ENCODE measurements at places on chromosomes 4 and X.

DNA sequence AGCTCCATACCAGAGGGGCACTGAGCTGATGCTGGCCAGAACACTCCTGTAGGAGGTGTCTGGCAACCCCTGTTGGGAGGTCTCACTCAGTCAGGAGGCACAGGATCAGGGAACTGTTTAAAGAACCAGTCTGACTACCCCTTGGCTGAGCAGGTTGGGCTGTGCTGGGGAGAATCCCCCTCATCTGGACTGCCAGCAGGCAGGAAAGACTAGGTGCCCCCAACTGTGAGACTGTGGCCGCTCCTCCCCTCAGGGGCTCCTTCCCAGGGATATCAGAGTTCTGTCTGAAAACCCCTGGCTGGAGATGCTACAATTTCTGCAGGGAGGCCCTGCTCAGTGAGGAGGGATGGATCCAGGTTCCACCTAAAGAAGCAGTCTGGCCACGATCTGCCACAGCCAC lies 245.3 kb downstream of the MAPK10 start:
- no peak for DNase-seq

DNA sequence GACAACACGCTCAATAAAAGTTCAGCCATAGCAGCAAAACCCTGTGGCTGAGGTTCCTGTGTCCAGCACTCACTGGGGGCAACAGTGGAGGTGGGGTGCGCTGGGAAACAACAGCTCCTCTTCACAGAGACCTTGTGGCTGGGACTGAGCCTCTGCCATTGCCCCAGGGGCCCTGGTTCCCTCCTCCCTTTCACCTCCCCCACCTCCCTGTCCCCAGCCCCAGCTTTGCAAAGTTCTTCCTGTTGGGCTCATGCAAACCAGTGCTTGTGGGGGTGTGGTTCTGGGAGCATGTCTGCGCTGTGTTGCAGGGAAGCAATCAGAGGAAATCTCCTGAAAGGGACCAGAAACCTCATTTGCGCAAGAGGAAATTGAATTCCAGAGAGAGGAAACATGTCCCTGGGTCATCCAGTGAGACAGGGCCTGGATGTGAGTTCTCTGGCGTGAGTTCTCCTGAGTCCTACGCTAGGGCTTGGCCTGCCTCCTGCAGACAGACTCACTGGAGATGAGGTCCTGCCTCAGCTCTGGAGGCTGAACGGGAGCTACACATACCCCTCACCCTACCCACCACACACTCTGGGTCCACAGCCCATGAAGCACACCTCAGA lies 7.4 kb downstream of the FATE1 start:
- no peak for DNase-seq

GRCh38 chrX:46803140-46803539 lies 33.7 kb upstream of the RP2 start:
- no peak for DNase-seq

DNA sequence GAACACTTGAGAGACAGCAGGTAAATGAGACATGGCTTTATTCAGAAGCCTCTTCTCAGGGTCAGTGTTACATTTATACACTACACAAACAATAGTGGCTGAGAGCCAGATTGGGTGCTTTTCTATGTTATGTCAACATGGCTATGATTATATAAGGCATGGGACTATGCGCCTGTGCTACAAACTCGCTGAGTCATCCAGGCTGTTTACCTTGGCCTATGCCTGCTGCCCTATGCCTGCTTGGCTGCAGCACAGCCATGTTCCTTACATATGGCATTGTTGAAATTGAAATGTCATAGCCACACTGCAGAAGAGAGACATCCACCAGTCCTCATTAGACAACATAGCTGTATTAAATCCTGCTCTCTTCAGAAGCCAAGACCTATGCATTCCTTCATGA lies 236.3 kb upstream of the NWD2 start:
- peak; percentile 75 for DNase-seq

DNA sequence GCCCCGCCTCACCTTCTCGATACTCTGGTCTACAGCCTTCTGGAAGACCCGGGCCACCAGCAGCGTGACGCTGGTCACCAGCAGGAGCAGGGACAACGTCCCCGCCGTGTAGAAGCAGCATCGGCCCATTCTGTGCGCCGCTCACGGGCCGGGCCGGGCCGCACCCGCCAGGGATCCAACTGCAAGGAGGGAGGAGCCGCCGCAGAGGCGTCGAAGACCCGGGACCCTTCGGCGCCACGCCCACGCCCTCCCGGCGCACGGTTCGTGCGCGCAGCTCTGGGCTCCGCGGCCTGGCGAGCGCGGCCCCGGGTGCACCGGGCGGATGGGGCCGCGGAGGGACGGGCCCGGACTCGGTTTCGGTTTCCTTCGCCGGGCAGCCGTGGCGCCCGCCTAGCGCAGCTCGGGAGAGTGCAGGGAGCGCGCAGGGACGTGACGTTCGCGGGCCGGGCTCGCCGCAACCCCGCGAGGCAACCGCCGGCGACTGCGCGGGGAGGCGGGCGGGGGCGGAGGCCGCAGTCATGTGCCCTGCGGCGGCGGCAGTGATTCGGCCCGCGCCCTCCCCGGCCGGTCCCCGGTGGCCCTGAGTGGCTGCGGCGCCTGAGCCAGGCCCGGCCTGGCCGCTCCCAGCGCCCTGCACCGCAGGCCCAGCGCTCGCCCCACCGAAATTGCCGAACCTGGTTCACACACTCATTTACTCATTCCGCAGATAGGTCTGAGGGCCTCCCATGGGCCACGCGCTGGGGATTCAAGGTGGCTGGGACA lies at the start of gene SCARB2:
SCARB2 (minus strand) TSS at position 410 of the 762 bp plus-strand sequence; CDS start at position 129, 281 bp downstream.
- peak; percentile 81 for DNase-seq

DNA sequence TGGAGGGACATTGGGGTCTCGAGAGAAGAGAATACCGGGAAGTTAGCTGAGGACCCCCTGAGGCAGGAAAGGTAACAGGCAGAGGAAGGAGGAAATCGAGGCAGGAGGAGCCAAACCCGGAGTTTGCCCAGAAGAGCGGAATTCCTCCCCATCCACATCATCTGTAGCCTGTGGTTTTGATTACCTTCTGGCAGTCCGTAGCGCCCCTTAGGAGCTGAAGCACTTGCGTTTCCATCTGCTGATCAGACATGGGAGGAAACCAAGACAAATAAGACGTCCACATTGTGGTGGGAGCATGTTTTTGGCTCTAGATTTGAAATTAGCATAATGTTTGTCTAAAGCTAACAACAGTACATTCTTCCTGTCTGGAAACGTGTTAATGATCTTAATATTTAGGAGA lies 26.8 kb upstream of the HMX1 start:
- no peak for DNase-seq

GRCh38 chr4:136831553-136831952 lies 700.7 kb downstream of the PCDH18 start:
- no peak for DNase-seq

GRCh38 chr4:121712001-121712651 lies 15.3 kb upstream of the ANXA5 start:
- DNase-seq: no peak

DNA sequence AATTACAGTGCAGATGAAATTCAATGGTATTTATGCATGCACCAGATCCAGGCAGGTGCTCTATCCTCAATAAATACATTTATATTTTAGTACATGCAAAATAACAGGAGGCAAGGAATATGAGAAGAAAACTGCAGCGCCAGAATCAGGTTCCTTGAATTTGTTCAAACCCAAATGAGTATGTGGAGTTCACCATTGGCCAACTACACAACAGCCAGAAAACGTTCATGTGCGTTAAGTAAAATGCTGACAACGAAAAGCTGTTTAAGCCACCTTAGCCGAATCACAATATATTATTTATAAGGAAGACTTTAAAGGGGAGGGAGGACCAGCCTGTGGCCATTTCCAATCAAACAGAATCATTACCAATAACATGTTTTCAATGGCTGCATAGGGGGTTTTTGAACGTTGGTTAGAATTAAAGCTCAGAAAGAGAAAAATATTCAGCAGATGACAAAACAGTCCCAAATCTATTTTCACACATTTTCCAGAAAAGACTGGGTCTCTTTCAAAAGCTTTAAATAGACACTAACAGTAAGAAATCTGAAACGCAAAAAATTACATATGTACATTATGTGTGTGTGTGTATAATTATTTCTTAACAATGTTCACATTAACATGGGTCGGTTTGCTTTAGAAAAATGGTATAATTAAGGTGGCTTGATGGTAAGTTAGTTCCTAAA lies 171.9 kb downstream of the LDB2 start:
- DNase-seq: no peak
